Endodermal cell (in vitro differentiated cells): ENCODE measurements at places on chromosomes 4 and X. TPM values are rescaled to one million over a fixed set of nuclear protein-coding genes. Genes with fewer than 3 reads are reported as not detected.

GRCh38 chr4:148420397-148420796 lies 21.8 kb downstream of the NR3C2 start:
- no peak for DNase-seq

- no peak for DNase-seq
Observed at GRCh38 chrX:30948626-30949025, 59.6 kb upstream of the TAB3 start.

DNA sequence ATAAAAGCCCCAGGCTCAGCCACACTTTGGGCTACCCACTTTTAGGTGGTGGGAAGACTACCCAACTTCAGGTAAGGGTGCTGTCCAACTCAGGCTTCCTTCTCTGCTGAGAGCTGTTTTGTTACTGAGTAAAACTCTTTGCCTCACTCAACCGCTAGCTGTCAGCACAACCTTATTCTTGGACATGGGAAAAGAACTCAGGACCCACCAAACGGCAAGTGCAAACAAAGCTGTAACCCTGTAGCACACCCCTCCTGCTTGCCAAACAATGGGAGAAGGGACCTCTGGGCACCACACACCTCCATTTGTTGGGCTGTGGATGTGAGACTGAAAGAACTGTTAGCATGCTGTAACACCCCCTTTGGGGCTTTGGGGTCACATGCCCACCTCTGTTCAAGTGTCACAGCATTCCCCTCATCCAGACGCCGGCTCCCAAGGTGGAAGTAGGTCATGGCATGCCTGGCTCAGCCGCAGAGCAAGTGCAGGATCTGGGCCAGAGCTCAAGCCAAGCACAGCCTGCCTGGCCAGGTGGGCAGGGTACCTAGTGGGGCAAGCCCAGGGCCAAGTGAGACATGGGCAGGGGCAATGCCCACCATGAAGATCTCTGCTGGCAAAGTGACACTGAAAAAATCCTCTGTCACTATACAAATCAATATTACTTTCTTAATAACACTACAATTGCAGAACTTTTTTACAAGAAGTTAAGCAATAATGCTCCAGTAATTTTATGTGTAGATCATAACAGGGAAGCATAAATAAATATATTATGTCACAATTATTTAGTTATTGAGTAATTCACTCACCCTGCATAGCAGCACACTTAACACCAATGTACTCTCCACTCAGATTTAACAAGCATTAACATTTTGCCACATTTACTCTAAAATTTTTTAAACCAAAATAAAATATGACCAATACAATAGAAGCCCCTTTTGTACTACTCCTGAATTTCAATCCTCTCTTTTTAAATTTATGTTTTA lies 107.2 kb downstream of the TBCK start:
- peak; percentile 65 for DNase-seq

DNA sequence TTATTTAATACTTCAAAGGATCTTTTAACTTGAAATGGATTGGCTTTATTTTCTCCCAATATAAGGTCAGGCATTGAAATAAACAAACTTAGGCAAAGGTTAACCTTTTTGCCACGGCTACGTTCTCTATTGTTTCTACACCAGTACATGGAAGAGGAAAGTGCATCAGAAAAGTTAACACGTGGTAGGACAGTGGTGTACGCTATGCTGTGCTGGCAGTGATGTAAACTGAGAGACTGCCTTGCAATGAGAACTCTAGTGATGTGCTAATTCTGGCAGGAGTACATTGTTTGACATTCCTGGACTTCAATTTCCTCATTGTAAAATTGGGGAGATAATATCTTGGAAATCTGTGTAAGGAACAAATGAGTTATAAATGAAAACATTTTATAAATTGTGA lies 208.2 kb downstream of the TMA16 start:
- no peak for DNase-seq

- no peak for DNase-seq
Observed at GRCh38 chr4:5785806-5786680, 75.0 kb downstream of the EVC start.

DNA sequence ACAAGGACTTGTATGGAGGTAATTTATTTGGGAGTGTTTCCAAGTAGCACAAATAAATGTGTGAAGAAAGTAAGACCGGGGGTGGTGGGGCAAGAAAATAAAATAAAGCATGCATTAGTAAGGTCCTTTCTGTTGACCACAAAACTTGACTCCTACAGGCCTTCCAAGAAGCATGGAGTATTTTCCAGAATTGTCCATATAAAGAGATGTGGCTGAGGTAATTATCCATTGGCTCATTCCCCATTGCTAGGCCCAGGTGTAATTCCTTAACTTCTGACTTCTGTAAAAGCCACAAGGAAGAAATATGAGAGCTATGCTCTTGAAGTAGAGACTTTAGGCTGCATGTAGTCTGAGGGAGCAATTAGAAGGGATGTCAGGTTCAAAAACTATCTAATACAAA lies 430.5 kb upstream of the PABPC4L start:
- no peak for DNase-seq

NALF2 gene
- 42.6 and 43.1 TPM in 2 replicates for total RNA-seq

GRCh38 chr4:183248201-183248600 lies 71.9 kb downstream of the CLDN22 start:
- no peak for DNase-seq

- no peak for DNase-seq
Observed at GRCh38 chr4:184994010-184994622, 24.2 kb upstream of the HELT start.

DNA sequence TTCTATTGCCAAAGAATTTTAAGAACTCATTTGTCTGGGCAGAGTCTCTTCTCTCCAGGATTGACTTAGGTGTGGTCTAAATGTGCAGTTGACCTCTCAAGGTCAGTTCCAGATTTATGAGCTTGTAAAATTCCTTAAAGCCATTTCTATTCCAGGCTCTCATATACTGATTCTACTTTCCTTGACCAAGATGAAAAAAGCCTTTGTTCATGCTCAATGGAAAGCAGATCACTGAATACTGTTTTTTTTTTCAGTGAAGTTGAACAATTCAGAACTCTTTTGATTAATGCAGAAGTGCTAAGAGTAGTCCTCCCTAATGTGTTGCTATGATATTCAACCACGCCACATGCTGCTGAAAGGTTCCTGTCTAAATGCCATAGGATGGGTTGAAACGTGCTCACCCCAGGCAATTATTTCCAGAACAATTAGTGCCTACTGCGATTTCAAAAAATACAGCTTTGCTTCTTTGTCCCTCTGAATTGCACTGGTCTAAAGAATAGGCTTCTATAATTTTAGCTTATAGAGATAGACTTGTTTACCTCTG lies 312.4 kb upstream of the PABPC5 start:
- no peak for DNase-seq

DUSP9 gene
- 0.31 and 0.43 TPM in 2 replicates for total RNA-seq

DNA sequence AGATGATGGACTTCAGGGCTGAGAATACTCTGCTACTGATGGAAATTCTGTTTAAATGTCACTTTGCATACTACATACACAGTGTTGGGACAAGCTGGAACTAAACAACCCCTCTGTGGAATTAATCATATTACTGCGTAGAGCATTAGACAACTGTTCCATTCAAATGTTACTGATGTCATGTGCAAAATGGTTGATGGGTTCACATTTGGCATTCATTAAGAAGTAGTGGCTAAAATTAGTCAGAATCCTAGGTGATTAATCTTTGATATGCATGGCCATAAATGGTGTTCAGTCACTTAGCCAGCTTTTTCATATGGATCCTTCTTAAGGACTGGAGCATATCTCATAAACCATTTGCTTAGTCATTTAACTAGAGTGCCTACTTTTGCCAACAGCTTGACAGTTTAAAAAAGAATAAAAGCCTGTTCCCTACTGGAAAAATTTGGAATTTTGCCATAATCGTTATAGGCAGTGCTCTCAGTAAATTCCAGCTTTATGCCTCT lies 105.2 kb downstream of the RNF150 start:
- DNase-seq, result no peak

- DNase-seq, result no peak
Observed at GRCh38 chr4:134665429-134665828, 463.8 kb upstream of the PABPC4L start.

- DNase-seq, result peak; percentile 86
Observed at GRCh38 chrX:55489314-55490009, at the start of gene USP51. Gene USP51, minus strand, starts transcription at chrX:55489848. Its CDS starts 909 bp downstream, at chrX:55488939.

NAT8L gene
- 4.6 and 5.0 TPM in 2 replicates for total RNA-seq

SCML1 gene
- total RNA-seq, result 0.59 and 0.86 TPM in 2 replicates

CLDN2 gene
- total RNA-seq, result not detected in 2 replicates

- no peak for DNase-seq
Observed at GRCh38 chr4:24568425-24568824, 15.9 kb downstream of the DHX15 start.

DNA sequence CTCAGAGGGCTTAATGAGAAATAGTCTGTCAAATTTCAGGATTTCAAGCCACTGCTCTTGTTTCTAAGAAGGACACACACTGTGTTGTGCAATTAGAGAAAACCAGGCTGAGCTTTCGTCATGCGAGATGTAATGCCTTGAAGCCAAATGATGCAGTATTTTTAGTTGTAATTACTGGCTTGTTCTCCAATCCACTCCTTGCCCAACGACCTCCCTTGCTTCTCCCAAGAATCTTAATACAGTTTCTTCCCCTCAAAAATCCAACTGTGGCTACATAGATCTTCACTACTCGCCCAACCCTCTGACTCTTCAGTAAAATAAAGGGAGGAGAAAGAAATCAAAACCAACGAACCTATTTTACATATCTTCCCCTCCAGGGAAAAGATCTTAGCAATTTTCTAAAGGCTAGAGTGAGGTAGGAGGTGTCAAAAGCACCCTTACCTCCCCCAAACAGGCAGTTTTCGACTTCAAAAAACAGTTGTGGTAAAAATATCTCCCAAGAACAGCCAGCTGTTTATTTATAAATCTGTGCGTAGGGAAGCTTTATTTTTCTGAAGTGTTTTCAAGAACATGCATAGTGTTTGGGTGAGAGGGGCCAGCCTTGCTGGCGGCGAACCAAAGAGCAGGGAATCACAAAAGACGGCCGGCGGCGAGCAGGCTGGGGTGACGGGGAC lies 68.7 kb downstream of the MGST2 start:
- DNase-seq, result no peak

IBSP gene
- total RNA-seq, result not detected in 3 replicates

GRCh38 chr4:182764642-182765041 lies 152.5 kb downstream of the DCTD start:
- DNase-seq, result no peak

- peak; percentile 29 for DNase-seq
Observed at GRCh38 chrX:74546984-74547383, 67.4 kb downstream of the RLIM start.

MSX1 gene
- 0.42 to 0.50 TPM (median 0.46 TPM) in 3 replicates for total RNA-seq

GRCh38 chrX:103647630-103648029 lies 18.9 kb downstream of the TCEAL1 start:
- DNase-seq, result no peak

DNA sequence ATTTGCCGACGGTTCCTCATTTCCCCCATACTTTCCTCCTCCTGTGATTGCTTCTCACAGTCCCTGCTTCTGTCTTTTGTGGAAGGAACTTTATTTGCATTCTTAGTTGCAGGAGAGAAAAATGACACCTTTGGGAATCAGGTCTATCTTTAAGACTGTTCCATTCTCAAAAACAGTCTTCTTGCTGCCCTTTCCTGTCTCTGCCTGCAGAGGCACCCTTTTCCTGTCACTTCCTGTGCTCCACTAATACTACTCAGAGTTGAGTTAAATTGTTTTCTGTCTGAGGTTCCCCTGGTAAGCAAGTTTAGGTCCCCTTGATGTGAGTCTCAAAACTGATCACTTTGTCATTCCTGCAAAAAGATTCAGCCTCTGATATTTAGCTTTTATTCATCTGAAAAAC lies 208.8 kb upstream of the CLNK start:
- DNase-seq, result no peak

- DNase-seq, result no peak
Observed at GRCh38 chr4:40729555-40729954, 20.2 kb upstream of the NSUN7 start.

GRCh38 chrX:29242856-29243255 lies 655.6 kb downstream of the IL1RAPL1 start:
- DNase-seq, result no peak

- no peak for DNase-seq
Observed at GRCh38 chr4:2402941-2403340, 15.5 kb downstream of the ZFYVE28 start.

SULT1E1 gene
- total RNA-seq, result not detected in 2 replicates

- DNase-seq, result no peak
Observed at GRCh38 chr4:146285037-146285436, 70.7 kb downstream of the REELD1 start.

ASMT gene
- not detected in 2 replicates for total RNA-seq

DNA sequence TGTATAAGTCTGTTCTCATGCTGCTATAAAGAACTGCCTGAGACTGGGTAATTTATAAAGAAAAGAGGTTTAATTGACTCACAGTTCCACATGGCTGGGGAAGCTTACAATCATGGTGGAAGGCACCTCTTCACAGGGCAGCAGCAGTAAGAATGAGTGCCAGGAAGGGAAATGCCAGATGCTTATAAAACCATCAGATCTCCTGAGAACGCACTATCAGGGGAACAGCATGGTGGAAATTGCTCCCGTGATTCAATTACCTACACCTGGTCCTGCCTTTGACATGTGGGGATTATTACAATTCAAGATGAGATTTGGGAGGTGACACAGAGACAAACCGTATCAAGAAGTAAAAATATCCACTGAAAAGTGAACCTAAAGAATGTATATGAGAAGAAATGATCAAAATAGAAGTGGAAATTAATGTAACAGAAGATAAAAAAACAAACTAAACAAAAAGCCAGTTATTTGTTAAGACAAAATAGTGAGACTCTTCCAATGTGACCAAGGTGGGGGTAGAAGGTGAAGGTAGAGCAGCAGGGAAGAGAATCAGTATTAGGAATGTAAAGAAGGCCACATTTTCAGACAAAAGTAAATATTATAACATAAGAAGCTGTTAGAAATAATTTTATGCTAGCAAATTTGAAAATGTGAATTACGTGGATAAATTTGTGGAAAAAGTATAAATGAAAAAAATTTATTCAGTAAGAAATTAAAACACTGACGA lies 372.9 kb downstream of the NKX6-1 start:
- DNase-seq, result no peak

FAT4 gene
- 2.1 TPM in 2 replicates for total RNA-seq

GRCh38 chr4:56008206-56008605 lies 59.5 kb downstream of the CEP135 start:
- DNase-seq, result no peak

PCDH18 gene
- 4.8 to 11.9 TPM (median 8.1 TPM) in 3 replicates for total RNA-seq

PCDH7 gene
- total RNA-seq, result 83.6 and 90.8 TPM in 2 replicates

PPEF2 gene
- not detected in 2 replicates for total RNA-seq

CCDC110 gene
- 0.38 to 0.80 TPM (median 0.78 TPM) in 3 replicates for total RNA-seq

MAGEB1 gene
- 0.14 and 0.33 TPM in 2 replicates for total RNA-seq

- no peak for DNase-seq
Observed at GRCh38 chr4:145493166-145493565, 11.5 kb downstream of the SMAD1 start.

- DNase-seq, result peak; percentile 54
Observed at GRCh38 chrX:13411496-13412207, 91.8 kb upstream of the ATXN3L start.
